Activated CD4-positive, alpha-beta T cell treated with anti-CD3 and anti-CD28 coated beads, Interleukin-2, amount 50 U/mL, for 4 hours (primary cell): ENCODE measurements at places on chromosomes 4 and X.

DNA sequence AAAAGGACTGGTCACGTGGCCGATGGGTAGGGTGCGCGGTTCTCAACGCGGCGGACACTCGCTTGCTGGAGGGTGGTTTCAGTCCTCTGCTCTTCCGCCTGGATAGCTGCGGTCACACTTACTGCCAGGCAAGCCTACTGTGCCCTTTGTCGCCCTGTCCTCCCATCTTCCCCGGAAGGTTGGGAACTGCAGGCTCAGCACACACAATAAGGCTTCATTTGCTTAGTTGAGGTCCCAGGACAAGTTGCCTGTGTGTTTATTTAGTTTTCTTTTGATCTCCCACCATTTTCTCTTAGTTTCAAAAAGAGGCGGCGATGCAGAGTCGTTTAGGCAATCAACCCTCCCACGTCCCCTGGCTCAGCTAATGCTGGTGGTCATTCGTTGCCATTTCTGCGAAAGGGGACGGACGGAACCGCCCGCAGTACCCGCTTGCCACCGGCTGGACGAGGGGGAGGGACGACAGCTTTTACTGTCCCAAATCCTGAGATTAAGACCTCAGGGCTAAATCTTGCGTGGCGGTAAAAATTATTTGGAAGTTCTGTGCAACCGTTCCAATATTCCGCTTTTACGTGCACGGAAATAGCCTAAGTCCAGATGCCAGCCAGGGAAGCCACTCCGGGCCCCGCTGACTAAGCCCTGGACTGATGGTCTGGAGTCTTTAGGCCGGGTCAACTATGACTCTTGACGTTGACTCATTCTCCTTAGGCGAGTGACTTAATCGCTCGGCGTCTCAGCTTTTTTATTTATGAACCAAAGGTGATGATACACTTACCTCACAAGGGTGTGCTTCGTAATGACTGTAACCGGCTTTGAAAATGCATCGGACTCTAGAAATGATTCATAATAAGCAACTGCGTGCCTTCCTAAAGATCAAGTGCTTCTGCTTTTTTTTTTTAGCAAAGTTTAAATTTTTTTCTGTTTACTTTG is 671 bp upstream of the EIF4E start:
- DNase-seq: peak; percentile 30

DNA sequence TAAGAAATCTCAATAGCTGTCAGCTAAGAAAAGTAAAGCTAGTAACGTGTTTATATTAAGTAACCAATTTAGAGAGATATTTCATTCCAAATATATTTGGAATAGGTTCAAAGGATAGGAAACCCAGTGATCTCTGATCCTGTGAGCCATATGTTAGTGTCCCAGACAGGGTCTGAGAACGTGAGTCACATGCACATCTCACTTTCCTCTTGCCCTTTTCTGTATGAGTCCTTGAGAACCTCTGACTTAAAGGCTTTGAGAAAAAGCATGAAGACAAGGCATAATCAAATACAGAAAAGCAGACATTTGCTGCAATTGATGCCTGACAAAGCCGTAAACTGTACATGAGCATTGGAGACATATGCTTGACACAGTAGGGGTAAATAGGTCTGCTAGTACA is 655.1 kb upstream of the ADGRL3 start:
- no peak for DNase-seq

- no peak for DNase-seq
These were observed 217.1 kb upstream of the SMIM31 start for GRCh38 chr4:164536814-164537213.

DNA sequence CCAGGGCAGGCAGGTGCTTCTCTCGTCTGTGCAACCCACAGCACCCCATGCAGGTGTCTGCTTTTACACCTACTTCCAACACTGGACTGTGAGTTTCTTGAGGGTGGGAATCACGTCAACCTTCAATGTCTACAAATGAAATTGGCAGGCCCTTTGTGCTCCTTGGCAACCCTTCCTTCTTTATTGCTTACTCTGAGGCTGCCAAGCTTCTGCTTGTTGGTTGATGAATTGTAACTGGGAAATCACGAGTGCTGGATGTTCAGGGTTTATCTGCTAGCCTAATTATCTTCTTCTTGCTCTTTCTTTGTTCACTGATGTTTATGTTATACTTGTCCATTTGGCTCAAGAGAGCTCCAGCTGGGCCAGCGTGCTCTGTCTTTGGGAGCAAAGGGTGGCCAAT is 2.5 kb upstream of the DGAT2L6 start:
- no peak for DNase-seq

GRCh38 chrX:56554870-56555269 is 8.6 kb upstream of the UBQLN2 start:
- DNase-seq: no peak

DNA sequence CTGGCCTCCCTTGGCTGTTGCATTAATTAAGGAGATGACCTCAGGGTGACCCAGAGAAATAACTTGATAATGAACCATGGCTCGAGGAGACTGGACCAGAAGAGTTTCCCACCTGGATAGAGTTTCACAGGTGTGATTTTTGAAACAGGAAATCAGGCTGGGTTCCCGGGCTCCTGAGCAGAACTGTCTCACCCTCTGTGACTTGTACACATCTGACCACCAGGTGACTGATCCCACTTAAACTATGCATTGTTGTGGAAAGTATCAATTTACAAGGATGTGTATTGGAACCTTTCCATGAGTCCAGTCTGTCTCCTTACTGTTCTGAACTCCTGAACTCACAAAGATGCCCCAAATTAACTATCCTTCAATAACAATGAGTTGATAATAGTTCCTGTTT is 220.3 kb downstream of the PTTG2 start:
- DNase-seq: no peak

GRCh38 chrX:129525896-129526295 is 2.6 kb upstream of the SMARCA1 start:
- no peak for DNase-seq

DNA sequence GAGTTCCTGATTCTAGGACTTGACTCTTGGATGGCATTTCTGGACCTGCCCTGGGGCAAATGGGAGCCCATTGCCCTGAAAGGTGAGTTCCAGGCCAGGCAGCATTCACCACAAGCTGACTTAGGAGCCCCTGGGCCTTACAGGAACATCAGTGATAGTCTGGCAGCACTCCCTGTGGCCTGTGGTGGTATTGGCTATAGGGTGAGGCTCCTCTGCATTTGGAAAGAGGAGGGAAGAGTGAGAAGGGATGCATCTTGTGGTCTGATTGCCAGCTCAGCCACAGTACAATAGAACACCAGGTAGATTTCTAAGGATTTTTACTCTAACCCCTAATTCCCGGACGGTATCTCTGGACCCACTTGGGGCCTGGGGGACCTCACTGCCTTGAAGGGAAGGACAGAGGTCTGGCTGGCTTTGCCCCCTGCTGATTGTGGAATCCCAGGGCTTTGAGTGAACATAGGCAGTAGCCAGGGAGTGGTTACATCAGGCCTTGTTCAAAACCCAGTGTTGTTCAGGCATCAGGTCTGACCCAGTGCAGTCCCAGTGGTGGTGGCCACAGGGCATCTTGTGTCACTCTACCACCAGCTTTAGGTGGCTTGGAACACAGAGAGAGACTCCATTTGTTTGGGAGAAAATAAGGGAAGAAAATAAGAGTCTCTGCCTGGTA is 32.9 kb downstream of the MAGED4 start:
- no peak for DNase-seq

GRCh38 chrX:118780911-118781310 is 42.7 kb upstream of the ZCCHC12 start:
- DNase-seq: no peak

GRCh38 chr4:141340458-141340857 is 119.8 kb downstream of the ZNF330 start:
- DNase-seq: no peak
